ENCODE measurements at places on chromosomes 11 and 22. TPM values are rescaled to one million over a fixed set of nuclear protein-coding genes. Genes with fewer than 3 reads are reported as not detected.

DNA sequence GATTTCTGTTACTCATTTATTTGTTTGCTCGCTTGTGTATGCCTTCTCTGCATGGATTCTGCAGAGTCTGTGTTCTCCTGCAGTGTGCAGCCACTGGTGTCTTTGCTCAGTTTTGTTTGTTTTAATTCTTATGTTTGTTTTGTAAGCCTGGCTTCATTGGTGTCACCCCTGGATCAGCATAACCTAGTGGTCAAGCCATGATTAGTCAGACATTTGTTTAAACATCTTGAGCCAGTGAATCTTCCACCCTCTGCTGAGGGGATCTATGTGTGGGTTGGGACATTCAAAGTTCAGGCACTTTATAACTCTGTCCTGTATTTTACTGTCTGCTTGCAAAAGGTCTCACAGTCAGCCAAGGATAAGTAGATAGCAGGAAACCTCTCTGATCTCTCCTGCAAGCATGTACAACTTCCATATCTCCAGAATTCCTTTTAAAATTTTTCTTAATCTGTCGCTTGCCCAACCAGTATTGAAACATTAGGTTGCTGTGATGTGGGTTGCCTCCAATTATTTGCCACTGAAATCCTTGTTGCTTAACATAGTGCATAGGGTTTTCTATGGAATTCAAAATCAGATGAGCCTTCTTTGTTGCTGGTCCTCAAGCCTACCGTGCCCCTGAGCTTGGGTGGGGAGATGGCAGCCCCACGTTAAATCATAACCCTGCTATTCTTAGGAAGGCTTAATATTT, 86.8 kb downstream of the KCNQ1OT1 start:
- peak; percentile 38 for DNase-seq
- no peak overlapping the region for H3K27ac ChIP-seq

DNA sequence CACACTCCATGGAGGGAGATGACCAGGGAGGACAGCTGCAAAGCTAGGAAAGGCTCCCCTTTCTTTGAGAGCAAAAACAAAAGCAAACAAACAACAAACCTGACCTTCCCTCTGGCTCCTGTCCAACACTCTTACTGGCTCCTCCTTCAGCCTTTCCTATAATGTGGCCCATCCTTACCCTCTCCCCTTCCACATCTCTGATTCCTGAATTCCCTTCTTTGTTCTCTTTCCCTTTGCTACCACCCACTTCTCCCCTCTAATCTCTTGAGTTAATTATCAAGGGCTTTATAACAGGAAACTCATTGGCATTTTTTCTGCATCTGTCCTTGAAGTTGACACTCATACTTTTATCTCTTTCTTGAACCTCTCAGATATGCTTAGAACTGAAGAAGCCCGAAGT, 56.3 kb downstream of the ZNF280B start:
- H3K36me3 ChIP-seq, result no peaks in the 10 kb centered on the region
- no peaks in the 10 kb centered on the region for H3K4me1 ChIP-seq
- H3K27ac ChIP-seq, result no peak overlapping the region
- H3K27me3 ChIP-seq, result no peaks in the 10 kb centered on the region
- no peak overlapping the region for H3K4me3 ChIP-seq
- no peak for DNase-seq

DNA sequence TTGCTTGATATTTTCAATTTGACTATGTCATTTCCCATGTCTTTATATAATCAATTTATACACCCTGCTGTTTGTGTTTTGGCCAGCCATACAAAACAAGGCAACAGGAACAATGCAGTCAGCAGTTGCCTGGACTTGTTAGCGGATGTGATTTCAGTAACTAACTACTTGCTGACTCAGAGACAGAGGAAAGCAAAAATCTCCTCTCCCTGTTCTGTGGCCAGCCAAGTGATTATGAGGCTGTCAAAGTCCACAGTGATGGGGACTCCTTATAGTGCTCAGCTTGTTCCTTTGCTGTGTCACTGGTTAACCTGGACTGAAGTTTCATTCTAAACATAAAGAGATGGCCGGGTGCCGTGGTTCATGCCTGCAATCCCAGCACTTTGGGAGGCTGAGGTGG, 32.6 kb upstream of the APLP2 start:
- H3K4me1 ChIP-seq, result no peaks in the 10 kb centered on the region
- H3K4me3 ChIP-seq, result no peak overlapping the region
- H3K27me3 ChIP-seq, result no peaks in the 10 kb centered on the region
- no peak for DNase-seq
- H3K36me3 ChIP-seq, result no peaks in the 10 kb centered on the region

DNA sequence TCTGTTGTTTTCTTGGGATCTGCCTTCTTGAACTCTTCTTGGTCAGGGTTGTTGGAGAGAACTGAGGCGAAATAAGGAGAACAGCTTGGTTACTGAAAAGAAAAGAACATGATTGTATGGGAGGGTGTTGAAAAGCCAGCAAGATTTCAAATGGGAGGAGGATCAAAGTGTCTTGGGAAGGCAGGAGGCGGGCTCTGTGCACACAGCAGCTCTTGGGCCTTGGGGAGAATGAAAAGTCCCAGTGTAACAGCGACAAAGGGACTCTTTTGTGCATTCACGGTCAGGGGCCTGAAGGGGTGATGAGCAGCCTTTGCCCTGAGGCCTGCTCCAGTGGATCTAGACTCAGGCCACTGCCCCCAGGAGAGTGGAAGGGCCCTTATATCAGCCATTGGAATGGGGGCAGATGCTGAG, 135.4 kb downstream of the ADAMTS15 start:
- DNase-seq, result no peak
- no peaks in the 10 kb centered on the region for H3K27me3 ChIP-seq
- no peak overlapping the region for H3K4me3 ChIP-seq
- H3K4me1 ChIP-seq, result no peaks in the 10 kb centered on the region
- no peaks in the 10 kb centered on the region for H3K36me3 ChIP-seq
- no peak overlapping the region for H3K27ac ChIP-seq

The CHRM4 gene
- not detected for total RNA-seq

- H3K27me3 ChIP-seq, result no peaks in the 10 kb centered on the region
- no peaks in the 10 kb centered on the region for H3K4me1 ChIP-seq
- H3K36me3 ChIP-seq, result no peaks in the 10 kb centered on the region
- no peak for DNase-seq
- no peak overlapping the region for H3K4me3 ChIP-seq
Measured at GRCh38 chr22:31097941-31098631, 9.3 kb downstream of the SELENOM start.

The FGF3 gene
- not detected for total RNA-seq

The POU2AF2 gene
- not detected for total RNA-seq

DNA sequence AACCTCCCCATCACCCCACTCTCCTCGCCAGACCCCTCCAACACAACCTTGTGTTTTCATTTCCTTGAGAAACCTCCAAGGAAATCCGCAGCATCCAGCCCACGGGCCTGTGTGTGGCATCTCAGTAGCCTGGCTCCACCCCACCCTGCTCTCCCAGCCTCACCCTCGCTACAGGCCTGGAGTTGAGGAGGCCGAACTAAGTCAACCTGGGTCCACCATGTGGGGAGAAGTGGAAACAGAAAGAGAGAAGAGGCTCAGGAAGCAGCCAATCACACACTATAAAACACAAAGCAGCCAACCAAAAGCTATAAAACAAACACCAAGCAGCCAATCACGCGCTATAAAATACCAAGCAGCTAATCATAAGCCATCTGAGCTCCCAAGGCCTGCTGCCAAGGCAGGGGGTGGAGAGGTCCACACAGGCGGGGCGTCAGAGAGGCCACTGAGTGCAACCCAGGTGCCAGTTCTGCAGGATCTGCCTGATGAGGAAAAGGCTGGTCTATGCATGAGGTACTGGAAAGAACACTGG, 72.0 kb downstream of the MICAL3 start:
- no peaks in the 10 kb centered on the region for H3K36me3 ChIP-seq
- DNase-seq, result peak; percentile 87
- no peaks in the 10 kb centered on the region for H3K27me3 ChIP-seq

The CD3E gene
- 0.55 TPM for total RNA-seq

- no peaks in the 10 kb centered on the region for H3K4me1 ChIP-seq
- DNase-seq, result no peak
- no peaks in the 10 kb centered on the region for H3K36me3 ChIP-seq
- no peak overlapping the region for H3K27ac ChIP-seq
- H3K4me3 ChIP-seq, result no peak overlapping the region
Measured at GRCh38 chr11:28965819-28966218, 857.6 kb downstream of the METTL15 start.

The ABCG4 gene
- 0.12 TPM for total RNA-seq

The KCTD14 gene
- total RNA-seq, result 5.1 TPM

- H3K4me3 ChIP-seq, result peak overlapping the region; percentile 11
Measured at GRCh38 chr11:12692229-12693075, 18.2 kb downstream of the TEAD1 start.

DNA sequence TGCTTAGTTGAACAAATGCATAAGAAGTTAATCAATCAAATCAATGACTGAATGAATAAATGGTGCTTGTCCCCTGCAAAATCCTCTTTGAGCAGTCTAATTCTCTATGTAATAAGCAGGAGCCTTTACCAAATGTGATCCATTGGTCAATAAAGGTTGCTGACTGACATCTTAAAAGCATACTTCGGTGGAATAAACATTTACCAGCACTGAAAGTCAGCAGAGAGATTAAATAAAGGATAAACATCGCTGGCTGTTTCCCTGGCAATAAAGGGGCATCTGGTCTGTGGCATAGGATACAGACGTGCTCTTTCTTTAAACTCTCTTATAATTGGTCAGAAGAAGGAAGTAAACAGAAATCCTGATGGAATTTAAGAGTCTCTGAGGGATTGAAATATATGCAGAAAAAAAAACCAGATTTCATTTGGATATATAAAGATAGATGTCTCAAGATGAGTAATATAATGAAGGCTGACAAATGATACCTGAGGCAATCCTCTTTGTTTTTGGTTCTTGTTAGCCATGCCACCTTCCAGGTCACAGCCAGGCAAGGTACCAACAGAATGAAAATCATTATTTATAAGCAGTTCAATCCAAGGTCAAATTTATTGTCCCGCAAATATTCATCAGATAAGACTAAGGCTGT, 578.4 kb upstream of the CCDC90B start:
- no peak overlapping the region for H3K27ac ChIP-seq
- H3K4me1 ChIP-seq, result no peaks in the 10 kb centered on the region
- no peak overlapping the region for H3K4me3 ChIP-seq
- no peak for DNase-seq
- H3K27me3 ChIP-seq, result no peaks in the 10 kb centered on the region
- no peaks in the 10 kb centered on the region for H3K36me3 ChIP-seq

- H3K36me3 ChIP-seq, result no peaks in the 10 kb centered on the region
- DNase-seq, result no peak
- H3K27me3 ChIP-seq, result no peaks in the 10 kb centered on the region
- no peak overlapping the region for H3K27ac ChIP-seq
- peaks cover 5% of the 10 kb centered on the region for H3K4me1 ChIP-seq
Measured at GRCh38 chr11:122756417-122756816, 81.9 kb upstream of the CRTAM start.

The FOLR3 gene
- total RNA-seq, result not detected

The FAM111B gene
- total RNA-seq, result 0.15 TPM

- no peaks in the 10 kb centered on the region for H3K36me3 ChIP-seq
- peak overlapping the region; percentile 16 for H3K27ac ChIP-seq
- H3K4me3 ChIP-seq, result no peak overlapping the region
- H3K27me3 ChIP-seq, result no peaks in the 10 kb centered on the region
Measured at GRCh38 chr11:95081412-95081811, 8.2 kb upstream of the ENDOD1 start.

The PIK3C2A gene
- 31.8 TPM for total RNA-seq

- no peaks in the 10 kb centered on the region for H3K36me3 ChIP-seq
- no peaks in the 10 kb centered on the region for H3K4me1 ChIP-seq
- H3K4me3 ChIP-seq, result no peak overlapping the region
Measured at GRCh38 chr11:94171693-94172440, 43.2 kb downstream of the PANX1 start.

DNA sequence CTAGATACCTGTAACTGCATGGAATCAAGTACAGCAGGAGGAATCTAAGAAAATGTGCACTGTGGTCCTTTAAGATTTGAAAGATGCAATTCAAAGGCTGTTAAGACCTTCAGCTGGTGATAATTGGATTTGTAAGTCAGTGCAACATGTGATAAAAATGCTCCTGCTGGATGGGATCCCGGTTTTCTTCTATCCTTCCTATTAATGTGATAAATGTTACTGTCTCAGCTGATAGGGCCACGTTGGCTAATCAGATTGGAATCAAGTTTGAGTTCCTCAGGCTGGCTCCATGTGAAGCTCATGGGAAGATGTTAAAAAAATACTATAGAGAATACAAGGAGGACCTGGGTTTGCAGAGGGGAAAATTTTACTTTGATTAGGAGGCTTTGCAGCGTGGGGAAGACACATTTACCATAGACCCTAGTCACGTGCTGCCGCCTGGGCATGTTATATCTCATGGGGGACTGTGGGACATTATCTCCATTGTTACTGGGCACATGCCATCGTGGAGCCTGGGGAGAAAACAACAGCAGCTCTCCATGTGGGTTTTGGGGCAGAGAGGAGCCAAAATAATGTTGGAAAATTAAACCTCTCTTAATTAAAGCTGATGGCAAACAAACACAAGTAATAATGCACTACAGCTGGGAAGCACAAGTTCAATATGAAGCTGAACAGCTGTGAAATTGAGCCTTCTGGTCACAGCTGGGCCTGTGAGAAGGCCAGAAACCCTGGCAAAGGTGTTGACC, 652.5 kb downstream of the NTM start:
- no peaks in the 10 kb centered on the region for H3K27me3 ChIP-seq
- no peaks in the 10 kb centered on the region for H3K36me3 ChIP-seq
- no peak overlapping the region for H3K27ac ChIP-seq
- no peak for DNase-seq
- H3K4me3 ChIP-seq, result no peak overlapping the region
- no peaks in the 10 kb centered on the region for H3K4me1 ChIP-seq

DNA sequence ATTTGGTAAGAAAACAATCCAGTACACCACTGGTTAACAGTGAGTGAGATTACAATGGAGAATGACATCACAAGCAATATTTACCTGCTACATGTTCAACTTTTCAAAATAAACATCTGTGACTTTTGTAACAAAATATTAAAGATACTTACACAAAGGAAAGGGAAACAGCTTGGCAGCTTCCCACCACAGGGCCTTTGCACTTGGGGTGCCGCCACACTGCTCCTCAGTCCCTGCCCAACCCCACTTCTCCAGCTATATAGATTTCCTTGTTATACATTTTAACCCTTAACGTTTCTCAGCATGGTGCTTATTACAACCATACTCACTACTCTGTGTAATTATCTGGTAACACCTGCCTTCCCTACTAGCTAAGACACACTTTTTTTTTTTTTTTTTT, 10.9 kb downstream of the KMT5B start:
- no peak overlapping the region for H3K27ac ChIP-seq
- no peak for DNase-seq
- no peak overlapping the region for H3K4me3 ChIP-seq
- no peaks in the 10 kb centered on the region for H3K27me3 ChIP-seq

- H3K27me3 ChIP-seq, result no peaks in the 10 kb centered on the region
- DNase-seq, result no peak
- H3K4me3 ChIP-seq, result no peak overlapping the region
- peaks cover 6% of the 10 kb centered on the region for H3K4me1 ChIP-seq
Measured at GRCh38 chr11:116925050-116925449, 87.6 kb upstream of the APOA1 start.

- H3K27me3 ChIP-seq, result no peaks in the 10 kb centered on the region
- no peaks in the 10 kb centered on the region for H3K4me1 ChIP-seq
- no peak overlapping the region for H3K27ac ChIP-seq
- H3K4me3 ChIP-seq, result no peak overlapping the region
- no peak for DNase-seq
- no peaks in the 10 kb centered on the region for H3K36me3 ChIP-seq
Measured at GRCh38 chr22:50233223-50233622, 11.6 kb downstream of the TUBGCP6 start.

- no peaks in the 10 kb centered on the region for H3K4me1 ChIP-seq
- no peak overlapping the region for H3K27ac ChIP-seq
- no peak for DNase-seq
Measured at GRCh38 chr11:118045191-118045590, 31.7 kb upstream of the TMPRSS4 start.

The KRTAP5-9 gene
- total RNA-seq, result 0.38 TPM
